ENCODE measurements at places on chromosomes 16 and 17. TPM values are rescaled to one million over a fixed set of nuclear protein-coding genes. Genes with fewer than 3 reads are reported as not detected.

The ERN2 gene
- 0.26 TPM for total RNA-seq

The CCL4L2 gene
- total RNA-seq: not detected

The SLC38A8 gene
- not detected for total RNA-seq

The BFAR gene
- total RNA-seq: 32.5 TPM

The GLP2R gene
- under 0.01 TPM for total RNA-seq

The KRTAP9-4 gene
- total RNA-seq: not detected

The RNF43 gene
- 6.1 TPM for total RNA-seq

The KCNJ18 gene
- total RNA-seq: not detected

The COL1A1 gene
- total RNA-seq: 10.5 TPM

The ACAP1 gene
- 4.2 TPM for total RNA-seq

The NOL3 gene
- 37.8 TPM for total RNA-seq

The KRTAP3-1 gene
- total RNA-seq: not detected

The PHLPP2 gene
- total RNA-seq: 4.0 TPM

The CLDN6 gene
- total RNA-seq: not detected

The KIF22 gene
- total RNA-seq: 12.0 TPM

The ARL17B gene
- total RNA-seq: 1.5 TPM

The ADAD2 gene
- not detected for total RNA-seq

The EIF3CL gene
- total RNA-seq: 87.2 TPM

The PLD6 gene
- total RNA-seq: 4.0 TPM

The ZNF750 gene
- total RNA-seq: 13.8 TPM

The LRRC59 gene
- 279 TPM for total RNA-seq

The CALB2 gene
- total RNA-seq: 2.2 TPM

The CTRB2 gene
- total RNA-seq: not detected

The CTRL gene
- total RNA-seq: 0.26 TPM

The RAB11FIP4 gene
- total RNA-seq: 16.4 TPM

The CCL16 gene
- not detected for total RNA-seq
